ENCODE measurements at places on chromosomes 7 and 10.

DNA sequence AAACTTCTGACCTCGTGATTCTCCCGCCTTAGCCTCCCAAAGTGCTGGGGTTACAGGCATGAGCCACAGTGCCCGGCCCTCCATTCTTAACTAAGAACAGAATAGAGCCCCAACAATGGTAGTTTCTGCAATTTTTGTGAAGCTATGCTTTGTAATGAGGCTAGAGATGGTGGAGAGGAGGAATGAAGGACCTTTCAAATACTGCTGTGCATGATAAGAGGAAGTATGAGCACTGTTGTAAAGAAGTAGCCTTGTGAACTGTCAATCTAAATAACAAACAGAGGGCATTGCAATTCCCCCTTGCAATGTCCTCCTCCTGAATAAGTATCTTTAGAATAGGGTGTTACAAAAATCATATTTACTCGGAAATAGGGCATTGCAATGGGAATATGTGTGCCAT is 70.2 kb downstream of the EVX1 start:
- DNase-seq, result no peak

DNA sequence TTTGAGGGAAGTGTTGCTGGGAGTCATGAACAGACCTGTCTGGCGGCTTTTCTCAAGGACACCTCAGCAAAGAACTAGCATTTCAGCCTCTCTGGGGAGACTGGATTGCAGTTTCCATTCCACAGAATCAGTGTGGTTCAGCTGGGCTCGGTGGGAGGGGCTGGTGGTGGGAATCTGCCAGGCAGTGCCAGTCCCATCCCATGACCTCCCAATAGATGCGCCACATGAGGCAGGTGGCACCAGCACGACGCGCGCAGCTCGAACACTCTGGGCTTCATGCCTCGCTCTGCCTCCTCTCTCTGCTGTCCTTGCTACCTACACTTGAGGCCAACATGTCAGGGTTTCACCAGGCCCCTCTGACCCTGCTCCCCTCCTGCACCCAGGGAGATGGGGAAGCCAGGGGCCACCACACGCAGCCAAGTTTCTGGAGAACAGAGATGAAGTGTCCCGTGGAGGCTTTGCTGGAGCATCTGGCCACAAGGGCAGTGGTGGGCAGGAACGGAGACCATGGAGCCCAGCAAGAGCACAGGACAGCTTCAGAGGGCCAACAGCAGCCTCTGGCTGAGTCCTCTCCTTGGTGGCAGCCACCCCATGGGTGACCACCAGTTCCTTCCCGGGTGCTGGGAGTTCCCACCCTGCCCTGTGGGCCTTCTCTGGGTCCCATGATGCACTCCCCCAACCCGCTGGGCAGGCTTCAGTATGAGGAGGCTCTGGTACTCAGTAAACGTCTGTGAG is 2.3 kb downstream of the NACAD start:
- no peak for DNase-seq

DNA sequence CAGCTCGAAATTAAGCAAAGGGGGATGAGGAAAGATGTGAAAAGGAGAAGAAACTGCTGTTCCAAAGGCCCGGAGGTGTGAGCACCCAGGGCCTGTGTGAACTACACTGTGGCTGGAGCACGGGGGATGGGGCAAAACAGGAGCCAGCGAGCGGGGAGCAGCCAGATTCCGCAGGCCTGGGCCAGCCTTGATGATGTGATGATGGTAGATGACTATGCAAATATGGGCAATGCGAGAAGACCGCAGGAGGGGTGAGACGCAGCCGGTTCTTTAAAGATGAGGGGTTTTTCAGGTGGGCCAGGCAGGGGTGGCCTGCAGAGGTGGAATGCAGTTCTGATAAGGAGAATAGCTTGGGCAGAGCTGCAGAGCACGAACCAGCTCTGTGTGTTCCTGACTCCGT is 61.5 kb downstream of the LANCL2 start:
- no peak for DNase-seq

DNA sequence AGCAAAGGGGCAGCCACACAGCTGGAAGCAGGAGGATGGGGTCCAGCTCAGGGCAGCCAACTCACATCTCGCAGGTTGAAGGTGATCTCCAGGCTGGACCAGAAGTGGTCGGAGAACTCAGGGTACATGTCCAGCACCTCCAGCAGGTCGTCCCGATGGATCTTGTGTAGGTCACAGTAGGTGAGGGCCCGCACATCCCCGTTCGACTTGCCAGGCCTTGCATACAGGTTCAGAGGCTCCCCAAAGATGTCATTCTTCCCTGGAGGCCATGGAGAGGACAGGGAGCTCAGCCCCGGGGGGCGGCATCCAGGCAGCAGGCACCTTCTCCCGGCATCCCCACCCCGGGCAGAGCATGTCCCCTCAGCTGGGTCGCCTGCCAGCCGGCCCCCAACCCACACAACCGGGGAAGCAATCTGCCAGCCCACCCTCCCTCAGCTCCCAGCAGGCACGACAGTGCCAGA is 29.3 kb downstream of the KCNH2 start:
- no peak for DNase-seq

GRCh38 chr7:106260136-106260561 is 24.6 kb downstream of the NAMPT start:
- no peak for DNase-seq

- no peak for DNase-seq
These were observed 130.1 kb downstream of the MYO3A start for GRCh38 chr10:26064106-26064505.

GRCh38 chr7:123204206-123204835 is 4.6 kb upstream of the SLC13A1 start:
- no peak for DNase-seq

DNA sequence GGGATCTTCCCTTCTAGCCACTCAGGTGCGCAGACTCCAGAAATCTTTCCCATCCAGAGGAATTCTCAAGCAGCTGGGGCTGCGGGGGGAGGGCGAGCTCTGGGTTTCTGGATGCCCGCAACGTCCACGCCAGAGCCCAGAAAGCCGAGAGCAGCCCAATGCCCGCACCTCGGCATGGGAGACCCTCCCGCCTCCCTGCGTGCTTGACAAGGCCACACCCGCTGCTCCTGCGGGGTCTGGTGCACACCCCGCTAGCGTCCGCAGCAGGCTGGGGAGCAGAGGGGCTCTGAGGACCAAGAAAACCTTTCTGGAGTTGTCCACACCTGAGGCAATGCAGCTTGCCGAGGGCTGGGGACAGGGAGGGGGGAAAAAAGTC is 66.2 kb downstream of the SLC29A4 start:
- DNase-seq, result no peak

GRCh38 chr7:47601881-47602249 is 20.0 kb upstream of the TNS3 start:
- no peak for DNase-seq

DNA sequence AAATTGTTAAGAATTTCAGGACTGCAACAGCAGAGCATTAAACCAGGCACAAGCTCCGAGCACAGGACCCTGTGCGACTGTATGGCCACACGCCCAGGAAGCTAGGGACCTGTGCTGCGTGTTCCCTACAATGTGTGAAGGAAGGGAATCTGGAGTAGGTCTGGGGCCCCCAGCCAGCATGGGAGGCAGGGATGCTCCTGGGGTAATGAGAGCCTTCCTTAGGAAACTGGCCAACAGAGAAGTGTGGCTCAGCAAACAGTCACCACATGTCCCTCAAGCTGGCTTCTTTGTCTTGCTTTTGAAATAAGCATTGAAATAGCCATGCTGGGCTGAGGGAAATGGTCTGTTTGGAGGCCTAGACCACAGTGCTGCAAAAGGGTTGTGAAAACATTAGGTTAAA is 8.2 kb downstream of the BLNK start:
- DNase-seq, result no peak

DNA sequence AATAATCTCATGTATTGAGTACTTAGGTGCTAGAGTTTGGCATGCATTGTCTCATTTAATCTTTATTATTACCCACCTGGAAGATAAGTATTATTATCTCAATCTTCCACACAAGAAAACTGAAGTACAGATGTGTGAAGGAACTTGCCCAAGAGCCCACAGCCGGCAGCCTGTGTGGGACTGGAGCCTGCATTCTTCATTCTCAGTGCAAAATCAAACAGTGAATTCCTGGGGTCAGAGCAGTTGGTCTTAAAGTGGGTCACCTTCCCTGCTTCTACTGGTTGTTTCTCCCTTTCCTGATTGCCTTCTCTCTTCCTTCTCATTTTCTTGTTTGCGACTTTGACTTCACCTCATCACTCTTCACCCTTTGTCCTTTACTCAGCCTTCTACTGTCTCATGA is 144.7 kb upstream of the LYZL1 start:
- no peak for DNase-seq
